H4 (cell line): ENCODE measurements at places on chromosomes 2 and 18.

DNA sequence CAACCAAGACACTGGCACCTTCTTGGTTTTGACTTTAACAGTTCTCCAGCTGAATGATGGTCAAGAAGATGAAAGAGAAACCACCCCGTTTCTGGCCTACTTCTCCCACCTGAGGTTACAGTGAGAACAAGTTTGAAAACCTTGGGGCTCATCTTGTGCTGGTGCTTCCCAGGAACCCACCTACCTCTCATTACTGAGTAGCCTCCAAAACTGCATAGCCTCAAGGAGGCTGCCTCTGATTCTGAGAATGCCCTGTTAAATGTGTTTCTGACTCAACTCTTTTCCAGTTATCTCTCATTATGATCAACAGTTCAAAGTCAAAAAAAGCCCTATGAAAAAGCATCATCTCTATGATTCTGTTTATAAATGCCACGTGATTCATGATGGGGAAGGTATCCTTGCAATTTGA lies 121.9 kb downstream of the CACNB4 start:
- DNase-seq = no peak

DNA sequence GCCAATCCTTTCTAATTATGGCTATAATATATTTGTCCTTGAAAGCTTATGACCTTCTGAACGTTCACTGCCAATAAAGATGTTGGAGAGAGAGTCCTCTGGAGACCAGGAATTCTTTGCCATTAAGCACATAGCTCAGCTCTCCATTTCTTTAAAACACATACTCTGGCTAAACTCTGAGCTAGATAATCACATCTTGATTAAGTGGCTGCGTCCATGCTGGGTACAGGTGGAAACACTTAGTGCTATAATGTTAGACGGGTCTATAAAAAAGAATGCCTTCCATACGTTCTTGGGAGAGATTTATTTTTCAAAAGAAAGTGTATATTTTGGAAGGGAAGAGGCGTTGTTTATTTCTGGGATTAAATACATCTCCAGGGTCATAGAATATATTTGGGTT lies 314.5 kb downstream of the LPIN1 start:
- DNase-seq = no peak

- DNase-seq = no peak
Measured at GRCh38 chr2:121333834-121334558, 49.0 kb upstream of the TFCP2L1 start.

DNA sequence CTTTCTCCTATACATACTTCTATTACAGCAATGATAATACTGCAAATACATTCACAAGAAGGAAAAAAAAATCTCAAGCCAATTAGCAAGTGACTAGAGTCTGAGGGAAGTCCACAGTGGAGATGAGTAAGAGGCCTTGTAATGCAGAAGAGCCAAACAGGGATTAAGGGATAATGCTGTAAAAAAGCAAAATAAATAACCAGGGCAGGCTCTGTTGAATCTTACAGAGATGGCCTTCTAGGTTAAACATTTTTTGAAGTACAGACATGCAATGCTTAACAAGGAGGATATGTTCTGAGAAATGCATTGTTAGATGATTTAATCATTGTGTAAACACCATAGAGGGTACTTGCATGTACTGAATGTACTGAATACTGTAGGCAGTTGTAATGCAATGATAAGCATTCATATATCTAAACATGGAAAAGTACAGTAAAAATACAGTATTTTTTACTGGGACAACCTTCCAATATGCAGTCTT lies 122.1 kb upstream of the RMDN2 start:
- DNase-seq = peak; percentile 44

GRCh38 chr2:34533585-34534183 lies 934.6 kb upstream of the FAM98A start:
- no peak for DNase-seq

GRCh38 chr2:229937537-229937936 lies 15.2 kb downstream of the FBXO36 start:
- no peak for DNase-seq

DNA sequence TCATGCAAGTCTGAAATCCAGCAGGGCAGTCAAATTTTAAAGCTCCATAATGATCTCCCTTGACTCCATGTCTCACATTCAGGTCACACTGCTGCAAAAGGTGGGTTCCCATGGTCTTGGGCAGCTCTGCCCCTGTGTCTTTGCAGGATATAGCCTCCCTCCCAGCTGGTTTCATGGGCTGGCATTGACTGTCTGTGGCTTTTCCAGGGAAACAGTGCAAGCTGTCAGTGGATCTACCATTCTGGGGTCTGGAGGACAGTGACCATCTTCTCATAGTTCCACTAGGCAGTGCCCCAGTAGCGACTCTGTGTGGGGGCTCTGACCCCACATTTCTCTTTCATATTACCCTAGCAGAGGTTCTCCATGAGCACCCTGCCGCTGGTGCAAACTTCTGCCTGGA lies 220.6 kb upstream of the COPS8 start:
- no peak for DNase-seq

DNA sequence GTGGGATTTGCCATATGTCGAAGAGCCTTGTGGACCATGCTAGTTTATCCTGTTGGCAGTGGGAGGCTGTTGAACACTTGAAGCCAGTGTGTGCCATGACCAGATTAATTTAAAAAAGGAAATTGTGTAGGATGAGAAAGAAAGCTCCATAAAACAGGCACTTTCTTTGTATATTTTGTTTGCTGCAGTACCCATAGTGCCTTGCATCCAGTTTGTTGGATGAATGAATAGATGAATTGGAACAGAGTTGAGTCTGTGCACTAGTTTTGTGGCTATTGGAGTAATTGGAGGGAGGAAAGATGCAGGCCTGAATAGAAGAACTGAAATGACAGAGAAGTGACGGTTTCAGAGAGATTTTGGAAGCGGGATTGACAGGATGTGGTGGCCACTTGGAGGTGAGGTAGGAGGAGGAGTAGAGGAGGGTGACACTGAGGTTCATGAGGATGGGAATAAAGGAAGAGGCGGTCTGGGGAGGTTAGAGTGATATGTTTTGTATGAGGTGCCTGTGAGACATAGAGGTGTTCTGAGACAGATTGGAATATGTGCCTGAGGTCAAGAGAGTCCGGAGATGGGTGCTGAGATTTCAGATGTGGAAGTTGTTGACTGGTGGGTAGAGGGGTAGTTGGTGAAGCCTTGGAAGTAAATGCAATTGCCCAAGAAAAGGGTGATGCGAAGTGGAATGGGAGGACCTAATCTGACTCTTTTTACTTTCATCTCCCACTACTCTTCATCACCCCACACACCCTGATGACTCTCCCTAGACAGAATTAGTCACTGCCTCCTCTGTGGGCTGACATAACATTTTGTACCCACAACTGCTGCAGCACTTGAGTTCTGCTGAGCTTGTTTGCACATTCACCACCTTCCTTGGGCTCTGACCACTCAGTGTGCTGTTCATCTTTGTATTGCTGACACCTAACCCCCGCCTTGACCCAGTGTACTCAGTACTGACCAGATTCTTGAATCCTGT lies 5.1 kb downstream of the DGUOK start:
- DNase-seq = no peak

GRCh38 chr2:121039679-121040078 lies 245.3 kb downstream of the TFCP2L1 start:
- no peak for DNase-seq

DNA sequence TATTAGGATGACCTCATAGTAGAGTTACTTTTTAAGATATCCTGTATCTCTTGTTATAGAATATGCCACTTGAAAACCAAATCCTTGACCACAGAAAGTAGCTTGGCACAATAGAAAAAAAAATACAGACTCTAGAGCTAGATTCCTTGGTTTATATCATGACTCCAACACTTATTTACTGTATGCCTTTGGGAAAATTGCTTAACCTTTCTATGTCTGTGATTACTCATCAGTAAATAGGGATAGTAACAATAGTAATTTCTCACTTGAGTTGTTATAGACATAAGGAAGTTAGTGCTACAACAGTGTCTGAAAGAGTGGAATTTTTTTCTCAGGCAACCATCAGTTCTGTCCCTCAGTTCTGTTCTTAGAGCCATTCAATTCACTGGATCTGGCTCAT lies 193.8 kb downstream of the GULP1 start:
- DNase-seq = peak; percentile 14

DNA sequence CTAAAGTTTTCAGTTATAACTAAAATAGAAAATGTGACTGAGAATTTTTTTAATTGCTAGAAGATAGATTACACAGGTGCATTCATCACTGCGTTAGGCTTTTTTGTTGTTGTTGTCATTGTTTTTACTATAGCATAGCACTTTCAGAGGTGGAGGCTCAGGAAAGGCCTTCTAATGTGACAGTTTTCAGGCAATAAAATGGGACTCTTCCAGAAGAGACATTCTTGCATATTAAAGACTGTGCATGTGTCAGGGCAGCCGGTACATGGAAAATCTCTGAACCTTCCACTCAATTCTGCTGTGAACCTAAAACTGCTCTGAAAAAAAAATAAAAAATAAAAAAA lies 175.2 kb downstream of the METTL4 start:
- DNase-seq = no peak

DNA sequence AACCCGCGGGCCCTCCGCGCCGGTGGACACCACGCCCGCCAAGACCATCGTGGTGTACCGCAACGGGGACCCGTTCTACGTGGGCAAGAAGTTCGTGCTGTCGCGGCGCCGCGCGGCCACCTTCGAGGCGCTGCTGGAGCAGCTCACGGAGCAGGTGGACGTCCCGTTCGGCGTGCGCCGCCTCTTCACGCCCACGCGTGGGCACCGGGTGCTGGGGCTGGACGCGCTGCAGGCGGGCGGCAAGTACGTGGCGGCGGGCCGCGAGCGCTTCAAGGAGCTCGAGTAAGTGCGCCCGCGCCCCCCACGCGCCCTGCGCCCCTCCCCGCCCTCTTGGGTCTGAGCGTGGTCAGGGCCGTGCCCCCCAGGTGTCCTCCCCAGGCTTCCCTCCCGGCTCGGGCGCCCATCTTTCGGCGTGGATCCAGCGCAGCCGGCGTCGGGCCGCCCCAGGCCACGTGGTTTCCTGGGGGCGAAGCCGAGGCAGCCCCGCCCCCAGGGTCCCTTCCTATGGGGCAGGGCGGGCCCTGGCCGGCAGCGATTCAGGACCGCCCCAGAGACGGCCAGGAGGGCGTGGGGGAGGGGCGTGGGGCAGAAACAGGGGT lies 481 bp downstream of the DCDC2C start:
- DNase-seq = no peak

DNA sequence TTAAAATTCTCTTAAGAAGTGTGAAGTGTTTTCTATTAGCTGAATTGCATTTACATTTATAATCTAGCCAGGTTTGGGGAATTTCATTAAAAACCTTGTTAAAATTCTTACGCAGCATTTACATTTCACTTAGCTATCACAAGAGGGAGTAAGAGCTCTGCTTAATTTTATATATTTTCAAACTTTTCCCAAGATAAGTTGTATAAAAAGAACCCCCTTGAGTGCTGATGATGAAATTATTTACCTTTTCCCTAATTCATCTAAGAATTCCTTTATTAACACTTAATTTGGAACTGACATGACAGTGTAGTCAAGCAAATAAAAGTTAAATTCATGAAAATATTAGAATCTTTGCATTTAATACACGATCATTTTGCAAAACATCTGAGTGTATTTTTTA lies 54.2 kb upstream of the ZSWIM2 start:
- DNase-seq = no peak

GRCh38 chr2:71560638-71561011 lies 107.3 kb downstream of the DYSF start:
- no peak for DNase-seq

DNA sequence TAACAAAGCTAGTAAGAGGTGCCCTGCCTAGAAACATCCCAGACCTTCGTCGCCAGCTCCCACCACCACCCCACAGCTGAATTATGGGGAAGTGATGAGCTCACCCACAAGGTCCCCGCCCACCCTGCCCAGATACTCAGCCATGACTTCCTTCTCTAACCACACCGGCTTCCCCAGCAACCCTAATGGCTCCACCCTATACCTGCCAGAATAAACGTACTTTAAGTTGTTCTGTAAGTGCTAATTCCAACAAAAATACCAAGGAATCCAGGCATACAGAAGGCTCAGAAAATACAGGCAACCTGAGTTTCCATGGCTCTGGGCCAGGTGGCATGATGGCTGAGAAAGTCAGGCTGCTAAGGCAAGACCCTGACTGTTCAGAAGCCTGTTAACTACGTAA lies 39.1 kb downstream of the TMEM163 start:
- DNase-seq = no peak

GRCh38 chr2:202278036-202278760 lies 12.6 kb downstream of the NOP58 start:
- DNase-seq = peak; percentile 14

DNA sequence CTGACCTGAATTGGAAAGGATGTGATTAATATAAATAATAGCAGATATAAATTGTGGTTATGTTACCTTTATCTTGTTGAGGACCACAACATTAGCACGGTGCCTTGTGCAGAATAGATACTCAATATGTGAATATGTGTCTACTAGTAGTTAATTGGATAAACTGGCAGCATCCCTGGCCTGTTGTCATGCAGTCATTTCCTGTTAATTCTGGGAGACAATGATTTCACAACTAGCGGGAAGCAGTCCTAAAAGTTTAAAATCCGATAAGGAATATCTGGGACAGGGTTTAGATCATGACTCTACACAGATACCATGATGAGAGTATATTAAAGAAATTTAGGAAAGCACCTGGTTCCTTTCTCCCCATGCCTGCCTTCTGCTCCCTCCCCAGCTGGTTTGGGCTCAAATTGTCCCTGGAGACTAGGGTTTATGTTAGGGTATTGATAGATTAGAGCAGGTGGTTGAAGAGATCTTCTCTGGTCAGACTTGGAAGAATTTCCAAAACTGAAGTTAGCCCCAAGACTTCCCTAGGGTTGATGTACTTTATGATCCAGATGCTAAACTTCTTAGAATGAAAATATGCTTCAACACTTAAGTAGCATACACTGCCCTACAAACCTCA lies 32.8 kb downstream of the CYBRD1 start:
- DNase-seq = no peak

GRCh38 chr2:143311426-143311825 lies 182.2 kb downstream of the ARHGAP15 start:
- DNase-seq = no peak

- DNase-seq = peak; percentile 83
Measured at GRCh38 chr2:207258263-207258991, 92.7 kb upstream of the KLF7 start.
